Activated naive CD4-positive, alpha-beta T cell treated with anti-CD3 and anti-CD28 coated beads for 36 hours (primary cell): ENCODE measurements at places on chromosomes 16 and 17. TPM values are rescaled to one million over a fixed set of nuclear protein-coding genes. Genes with fewer than 3 reads are reported as not detected.

The EPX gene
- total RNA-seq, result not detected

The NSRP1 gene
- total RNA-seq, result 21.5 TPM

The ATAD5 gene
- total RNA-seq, result 33.3 TPM

The RASL10B gene
- total RNA-seq, result 0.96 TPM

The ABCC3 gene
- total RNA-seq, result not detected
